ENCODE measurements at places on chromosomes 2 and 18. TPM values are rescaled to one million over a fixed set of nuclear protein-coding genes. Genes with fewer than 3 reads are reported as not detected.

- H3K4me1 ChIP-seq = no peaks in the 10 kb centered on the region
- no peak overlapping the region for H3K4me3 ChIP-seq
- H3K36me3 ChIP-seq = no peaks in the 10 kb centered on the region
- no peak for DNase-seq
- H3K27me3 ChIP-seq = no peaks in the 10 kb centered on the region
Observed at GRCh38 chr2:225010804-225011203, 31.5 kb downstream of the DOCK10 start.

GRCh38 chr2:84912984-84913383, 7.5 kb downstream of the TMSB10 start:
- no peak for DNase-seq
- peaks cover 22% of the 10 kb centered on the region for H3K36me3 ChIP-seq
- H3K27ac ChIP-seq = no peak overlapping the region
- H3K4me3 ChIP-seq = no peak overlapping the region

GRCh38 chr2:44937688-44938240, 3.7 kb upstream of the SIX3 start:
- H3K27me3 ChIP-seq = peaks cover 32% of the 10 kb centered on the region
- H3K4me1 ChIP-seq = peaks cover 38% of the 10 kb centered on the region
- H3K4me3 ChIP-seq = peak overlapping the region; percentile 73
- DNase-seq = no peak
- no peak overlapping the region for H3K27ac ChIP-seq

- peaks cover 2% of the 10 kb centered on the region for H3K27me3 ChIP-seq
- DNase-seq = no peak
- no peak overlapping the region for H3K4me3 ChIP-seq
- peaks cover 7% of the 10 kb centered on the region for H3K4me1 ChIP-seq
Observed at GRCh38 chr2:136319651-136320050, 201.7 kb upstream of the CXCR4 start.

- H3K4me3 ChIP-seq = no peak overlapping the region
- H3K27ac ChIP-seq = no peak overlapping the region
- H3K27me3 ChIP-seq = peaks cover 3% of the 10 kb centered on the region
- DNase-seq = peak; percentile 31
Observed at GRCh38 chr2:118763797-118764196, 83.7 kb downstream of the EN1 start.

The SMAD7 gene
- total RNA-seq = 30.1 TPM

The RAB27B gene
- 0.41 TPM for total RNA-seq

GRCh38 chr18:77905449-77906055, 655.9 kb downstream of the GALR1 start:
- H3K4me1 ChIP-seq = no peaks in the 10 kb centered on the region
- H3K4me3 ChIP-seq = no peak overlapping the region
- H3K27ac ChIP-seq = no peak overlapping the region
- H3K27me3 ChIP-seq = peaks cover 10% of the 10 kb centered on the region
- H3K36me3 ChIP-seq = peaks cover 4% of the 10 kb centered on the region

The CCDC195 gene
- total RNA-seq = not detected

GRCh38 chr18:61209801-61210200, 123.4 kb upstream of the CDH20 start:
- DNase-seq = no peak
- peaks cover 1% of the 10 kb centered on the region for H3K27me3 ChIP-seq
- H3K36me3 ChIP-seq = no peaks in the 10 kb centered on the region
- H3K4me3 ChIP-seq = no peak overlapping the region

GRCh38 chr2:172969609-172970008, 106.0 kb upstream of the MAP3K20 start:
- DNase-seq = no peak
- H3K4me3 ChIP-seq = no peak overlapping the region

DNA sequence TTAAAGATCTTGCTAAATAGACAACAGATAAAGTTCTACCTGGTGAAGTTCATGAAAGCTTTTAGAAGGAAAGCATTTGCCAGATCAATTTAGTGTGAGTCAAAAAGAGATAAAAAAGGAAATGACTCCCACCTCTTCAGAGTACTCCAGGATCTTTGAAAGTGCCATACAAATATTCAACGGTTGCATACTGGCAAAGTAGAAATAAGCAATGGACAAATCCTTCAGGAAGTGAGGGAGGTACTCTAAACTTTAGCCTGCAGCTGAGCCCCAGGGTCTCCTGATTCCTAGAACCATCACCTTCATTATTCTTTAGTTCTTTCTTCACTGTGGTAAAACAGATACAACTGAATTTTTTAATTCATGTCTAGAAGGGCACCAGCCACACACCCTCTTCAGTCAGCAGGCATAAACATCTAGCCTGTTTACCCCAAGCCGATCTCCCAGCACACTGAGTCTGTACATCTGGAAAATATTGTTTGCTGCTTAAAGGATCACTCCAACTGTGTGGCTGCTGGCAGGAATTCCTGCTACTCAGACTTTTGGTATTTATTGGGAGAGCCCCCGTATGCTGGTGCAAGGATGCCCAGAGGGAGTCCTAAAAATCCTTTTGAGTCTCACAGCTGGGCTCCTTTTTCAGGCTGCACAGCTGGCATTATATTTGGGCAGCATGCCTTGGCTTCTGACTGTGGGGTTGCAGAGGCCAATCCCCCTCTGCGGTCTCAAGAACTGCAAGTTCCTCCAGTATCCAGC, 72.3 kb upstream of the SESTD1 start:
- no peaks in the 10 kb centered on the region for H3K4me1 ChIP-seq
- no peaks in the 10 kb centered on the region for H3K27me3 ChIP-seq
- no peak overlapping the region for H3K27ac ChIP-seq
- DNase-seq = no peak
- H3K4me3 ChIP-seq = no peak overlapping the region
- H3K36me3 ChIP-seq = no peaks in the 10 kb centered on the region

- DNase-seq = no peak
- no peaks in the 10 kb centered on the region for H3K36me3 ChIP-seq
- H3K27ac ChIP-seq = no peak overlapping the region
- peaks cover 5% of the 10 kb centered on the region for H3K27me3 ChIP-seq
- peaks cover 12% of the 10 kb centered on the region for H3K4me1 ChIP-seq
- no peak overlapping the region for H3K4me3 ChIP-seq
Observed at GRCh38 chr2:236550701-236551465, 18.7 kb upstream of the ACKR3 start.

The FEV gene
- total RNA-seq = 0.56 TPM

GRCh38 chr2:174026122-174026845, 61.1 kb upstream of the SP3 start:
- DNase-seq = no peak
- H3K4me3 ChIP-seq = no peak overlapping the region
- H3K4me1 ChIP-seq = peaks cover 13% of the 10 kb centered on the region
- H3K36me3 ChIP-seq = no peaks in the 10 kb centered on the region
- no peaks in the 10 kb centered on the region for H3K27me3 ChIP-seq

GRCh38 chr2:8364668-8365067, 317.2 kb upstream of the ID2 start:
- H3K4me3 ChIP-seq = no peak overlapping the region
- H3K36me3 ChIP-seq = no peaks in the 10 kb centered on the region
- H3K27me3 ChIP-seq = no peaks in the 10 kb centered on the region
- H3K27ac ChIP-seq = no peak overlapping the region

DNA sequence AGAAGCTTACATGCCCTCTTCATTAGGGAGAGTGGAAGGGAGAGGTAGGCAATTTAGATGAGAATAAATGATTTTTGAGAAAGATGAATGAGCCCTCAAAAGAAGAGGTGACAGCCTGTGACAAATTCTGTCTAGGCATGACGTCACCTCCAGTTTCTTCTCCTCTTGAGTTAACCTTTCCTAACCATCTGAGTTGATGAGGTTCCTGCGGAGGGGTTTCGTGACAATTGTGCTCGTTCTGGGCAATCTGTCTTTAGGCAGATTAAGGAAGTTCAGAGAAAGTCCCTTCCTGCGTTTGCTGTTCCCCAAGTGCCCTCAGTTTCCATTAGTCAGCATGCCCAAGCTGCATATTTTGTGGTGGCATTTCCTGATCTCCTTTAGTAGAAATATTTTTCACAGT, 640.2 kb upstream of the SYT4 start:
- no peak overlapping the region for H3K27ac ChIP-seq
- H3K36me3 ChIP-seq = no peaks in the 10 kb centered on the region
- DNase-seq = no peak

The AQP12A gene
- total RNA-seq = not detected

The RPRM gene
- 6.4 TPM for total RNA-seq

DNA sequence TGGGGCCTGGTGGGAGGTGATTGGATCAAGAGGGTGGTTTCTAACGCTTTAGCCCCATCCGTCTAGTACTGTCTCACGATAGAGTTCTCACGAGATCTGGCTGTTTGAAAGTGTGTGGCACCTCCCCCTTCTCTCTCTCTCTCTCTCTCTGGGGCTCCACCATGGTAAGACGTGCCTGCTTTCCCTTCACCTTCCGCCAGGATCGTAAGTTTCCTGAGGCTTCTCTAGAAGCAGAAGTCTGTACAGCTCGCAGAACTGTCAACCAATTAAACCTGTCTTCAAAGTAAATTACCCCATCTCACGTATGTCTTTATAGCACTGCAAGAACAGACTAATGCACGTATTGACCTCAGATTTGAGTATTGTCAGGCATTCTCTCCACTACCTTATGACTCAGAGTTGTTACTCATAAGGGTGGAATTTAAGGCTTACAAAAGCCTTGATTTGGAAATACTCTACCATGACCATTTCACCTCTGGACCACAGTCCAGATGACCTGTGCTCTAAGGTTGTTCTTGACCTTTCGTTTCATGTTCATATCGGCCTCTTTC, 99.5 kb upstream of the AGAP1 start:
- H3K27ac ChIP-seq = no peak overlapping the region
- peaks cover 10% of the 10 kb centered on the region for H3K4me1 ChIP-seq
- H3K36me3 ChIP-seq = peaks cover 2% of the 10 kb centered on the region
- peaks cover 5% of the 10 kb centered on the region for H3K27me3 ChIP-seq
- H3K4me3 ChIP-seq = no peak overlapping the region

DNA sequence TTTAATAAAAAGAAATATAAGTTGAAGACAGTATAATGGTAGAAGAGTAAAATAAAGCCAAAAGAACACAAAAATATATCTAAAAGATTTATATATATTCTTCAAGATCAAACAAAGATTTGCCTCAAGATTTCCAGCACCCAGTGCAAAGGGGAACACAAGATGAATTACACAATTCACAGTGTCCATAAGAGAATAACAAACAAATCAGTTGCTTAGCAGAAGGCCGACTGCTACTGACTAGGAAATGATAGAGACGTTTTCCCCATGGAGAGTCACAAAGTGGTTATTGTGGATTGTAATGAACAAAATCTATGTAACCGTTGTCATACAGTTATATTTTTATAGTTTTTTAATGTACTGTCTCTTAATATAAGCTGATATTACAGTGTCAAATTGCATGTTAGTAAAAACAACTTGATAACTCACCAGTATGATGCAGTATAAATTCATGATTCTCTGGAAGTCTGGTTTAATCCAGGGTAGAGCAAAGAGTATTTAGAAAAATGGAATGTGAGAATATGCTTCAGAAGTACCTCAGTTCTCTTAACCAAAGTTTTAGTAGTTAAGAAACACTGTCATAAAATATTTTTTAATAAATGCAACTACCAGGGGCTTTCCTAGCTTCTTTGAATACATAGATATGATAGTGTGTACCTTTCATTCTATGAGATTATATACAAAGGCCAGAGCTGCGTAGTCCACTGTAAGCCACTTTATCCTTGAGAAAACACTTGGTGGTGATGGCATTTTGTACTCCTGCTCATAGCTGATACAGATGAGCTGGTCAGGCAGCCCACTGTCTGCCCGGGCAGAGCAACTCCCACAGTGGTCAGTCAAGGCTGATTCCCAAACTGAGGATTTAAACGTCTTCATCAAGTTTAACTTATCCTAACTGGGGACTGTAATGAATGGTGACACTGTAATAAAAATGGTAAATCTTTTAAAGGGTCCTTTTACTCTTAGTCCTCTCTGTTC, 180.5 kb upstream of the DTNA start:
- H3K36me3 ChIP-seq = no peaks in the 10 kb centered on the region
- H3K4me1 ChIP-seq = peaks cover 8% of the 10 kb centered on the region
- peaks cover 2% of the 10 kb centered on the region for H3K27me3 ChIP-seq
- no peak for DNase-seq
- H3K4me3 ChIP-seq = no peak overlapping the region

GRCh38 chr2:234483568-234484251, 13.2 kb downstream of the ARL4C start:
- no peak overlapping the region for H3K27ac ChIP-seq
- H3K36me3 ChIP-seq = no peaks in the 10 kb centered on the region
- H3K4me3 ChIP-seq = no peak overlapping the region
- no peaks in the 10 kb centered on the region for H3K27me3 ChIP-seq
- peaks cover 2% of the 10 kb centered on the region for H3K4me1 ChIP-seq
